ENCODE measurements at places on chromosomes 2 and 18.

GRCh38 chr2:126539101-126539500, 116.9 kb upstream of the GYPC start:
- DNase-seq, result no peak

- DNase-seq, result peak; percentile 74
Observed at GRCh38 chr2:240819126-240819857, 727 bp downstream of the KIF1A start.

DNA sequence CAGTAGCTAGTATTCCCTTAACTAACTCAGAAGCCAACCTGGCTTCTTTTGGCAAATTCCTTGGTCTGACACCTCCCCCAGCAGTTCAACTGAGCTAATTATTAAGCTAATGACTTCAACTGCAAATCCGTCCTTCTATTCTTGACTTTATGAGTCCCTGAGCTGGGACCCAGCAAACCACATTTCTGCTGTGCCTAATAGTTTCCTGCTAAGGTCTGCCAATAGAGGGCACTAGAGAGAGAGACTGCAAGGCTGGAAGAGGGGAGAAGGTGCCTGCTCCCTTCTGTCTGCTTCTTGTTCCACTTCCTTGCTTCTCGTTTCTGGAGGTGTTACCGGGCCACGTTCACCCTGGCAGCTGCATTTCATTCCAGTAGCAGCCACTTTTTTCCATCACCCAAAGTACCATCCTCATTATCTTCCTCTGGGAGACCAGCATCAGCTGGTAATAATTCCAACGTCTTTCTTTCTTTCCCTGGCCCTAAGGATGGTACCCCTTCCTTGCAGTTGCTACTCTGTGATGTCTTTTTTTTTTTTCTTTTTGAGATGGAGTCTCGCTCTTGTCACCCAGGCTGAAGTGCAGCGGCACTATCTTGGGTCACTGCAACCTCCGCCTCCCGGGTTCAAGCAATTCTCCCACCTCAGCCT, 352.0 kb downstream of the TNS1 start:
- DNase-seq, result peak; percentile 50

GRCh38 chr2:109528811-109529501, 84.8 kb downstream of the SEPTIN10 start:
- no peak for DNase-seq

Data from right kidney (tissue), 9 donors.